ENCODE measurements at places on chromosomes 7 and 10.

DNA sequence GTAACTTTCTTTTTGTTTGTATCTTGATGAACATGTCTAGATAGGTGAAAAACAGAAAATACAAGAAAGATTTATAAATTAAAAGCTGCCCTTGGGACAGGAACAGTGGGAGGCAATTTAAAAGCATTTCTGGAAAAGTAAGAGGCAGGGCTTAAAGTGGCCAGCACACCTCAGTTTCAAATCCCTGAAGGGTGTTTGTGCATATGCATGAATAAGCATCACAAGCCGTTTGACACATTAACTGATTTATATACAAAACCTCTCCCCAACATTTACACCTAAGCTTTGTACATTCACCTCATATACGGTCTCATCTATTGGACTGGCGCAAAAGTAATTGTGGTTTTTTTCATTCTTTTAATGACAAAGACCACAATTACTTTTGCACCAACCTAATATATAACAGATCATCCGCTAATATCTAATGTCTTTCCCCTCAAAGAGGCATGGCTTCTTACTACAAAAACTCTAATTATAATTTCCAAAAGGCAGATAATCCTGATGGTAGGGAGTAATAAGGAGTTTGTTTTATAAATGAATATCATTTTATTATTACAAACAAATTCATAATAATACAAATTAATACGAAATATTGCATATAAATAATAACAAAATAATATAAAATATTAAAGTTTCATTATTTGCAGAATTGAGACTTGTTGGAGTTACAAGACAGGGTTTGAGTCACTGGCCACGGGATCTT lies 48.3 kb downstream of the LRGUK start:
- no peak for DNase-seq

DNA sequence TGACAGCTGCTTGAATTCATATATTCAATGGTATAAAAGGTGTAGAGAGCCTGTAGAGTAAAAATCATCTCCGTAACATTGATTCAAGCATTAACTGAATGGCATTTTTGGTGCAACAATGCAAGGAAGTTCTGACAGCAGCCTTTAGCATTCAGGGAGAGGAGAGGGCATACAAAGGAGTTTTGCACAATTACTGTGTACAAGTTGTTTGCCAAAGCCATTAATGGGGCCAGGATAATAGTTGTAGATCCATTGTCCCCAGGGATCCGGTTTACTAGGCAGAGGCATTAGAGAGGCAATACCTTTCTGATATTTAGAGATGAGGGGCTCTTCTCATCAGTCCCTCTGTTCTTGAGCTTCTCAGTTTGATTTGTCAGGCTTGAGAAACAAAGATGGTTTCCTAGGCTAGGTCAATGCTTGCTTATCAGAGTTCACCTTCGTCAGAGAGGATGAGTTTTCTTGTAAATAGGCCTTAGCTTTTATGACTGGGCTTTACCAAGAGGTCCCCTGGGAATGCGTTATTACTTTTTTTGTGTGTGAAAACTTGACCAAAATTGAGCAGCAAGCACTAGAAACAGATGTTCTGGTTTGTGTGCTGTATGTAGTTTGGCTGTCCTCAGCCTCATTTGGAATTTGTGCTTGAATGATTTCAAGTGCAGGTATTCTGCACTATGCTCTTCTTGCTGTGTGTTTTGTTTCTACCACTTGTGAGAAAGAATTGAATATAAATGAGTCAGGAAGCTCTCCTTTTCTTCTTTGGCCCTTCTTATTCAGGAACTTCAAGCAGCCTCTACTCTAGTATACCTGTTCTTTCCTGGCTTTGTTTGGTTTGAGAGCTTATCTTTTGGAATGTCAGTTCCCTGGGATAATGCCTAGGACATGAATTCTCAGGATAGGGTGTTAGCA lies 32.0 kb downstream of the SND1 start:
- no peak for DNase-seq

DNA sequence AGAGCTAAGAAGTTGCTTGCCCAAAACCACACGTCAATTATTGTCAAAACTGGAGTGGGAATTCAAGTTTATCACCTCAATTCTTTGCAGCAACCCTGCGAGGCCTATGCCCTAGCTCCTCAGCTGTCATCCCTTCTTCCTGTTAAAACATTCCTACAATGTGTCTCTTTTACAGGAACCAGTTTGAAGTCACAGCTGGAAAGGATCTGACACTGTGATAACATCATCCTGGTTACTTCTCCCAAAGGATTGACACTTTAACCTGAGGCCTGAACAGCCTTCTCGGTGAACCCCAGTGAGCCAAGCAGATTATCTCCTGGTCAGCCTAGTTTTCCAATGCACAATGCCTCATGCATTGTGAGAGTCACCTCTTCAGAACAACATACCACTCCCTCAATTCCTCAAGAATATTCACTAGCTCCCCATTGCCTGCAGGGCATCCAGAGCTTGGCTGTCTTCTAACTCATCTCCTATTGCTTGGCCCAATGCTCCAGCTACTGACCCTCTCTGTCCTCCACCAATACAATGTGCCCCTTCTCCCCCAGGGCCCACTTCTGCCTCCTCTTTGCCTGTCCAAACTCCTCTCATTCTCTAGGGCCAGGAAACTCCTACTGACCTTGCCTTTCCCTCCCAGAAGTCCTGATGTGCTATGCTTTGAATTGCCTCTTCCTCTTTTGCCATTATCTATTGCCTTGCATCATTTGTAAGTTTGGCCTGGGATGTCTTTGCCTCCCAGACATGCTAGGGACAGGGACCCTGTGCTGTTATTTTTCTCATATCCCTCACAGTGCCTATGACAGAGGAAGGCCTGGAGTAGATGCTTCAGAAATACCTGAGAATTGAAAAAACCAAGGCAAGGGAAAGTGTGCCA lies 10.4 kb upstream of the DLG5 start:
- no peak for DNase-seq

DNA sequence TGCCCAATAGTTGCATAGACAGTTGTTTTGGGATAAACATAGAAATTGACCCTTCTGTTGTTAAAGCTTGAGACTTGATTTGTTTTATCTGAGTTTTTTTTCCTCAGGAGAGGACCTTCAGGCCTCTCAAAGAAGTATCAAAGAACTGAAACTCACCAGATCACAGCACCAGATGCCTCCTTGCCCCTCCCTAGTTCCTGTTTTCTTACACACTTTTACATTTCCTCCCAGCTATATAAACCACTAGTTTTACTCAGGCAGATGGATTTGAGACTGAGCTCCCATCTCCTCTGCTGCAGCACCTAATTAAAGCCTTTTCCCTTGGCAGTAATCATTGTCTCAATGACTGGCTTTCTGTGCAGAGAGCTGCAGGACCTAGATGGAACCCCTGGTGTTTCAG lies 150.6 kb upstream of the NRG3 start:
- no peak for DNase-seq

DNA sequence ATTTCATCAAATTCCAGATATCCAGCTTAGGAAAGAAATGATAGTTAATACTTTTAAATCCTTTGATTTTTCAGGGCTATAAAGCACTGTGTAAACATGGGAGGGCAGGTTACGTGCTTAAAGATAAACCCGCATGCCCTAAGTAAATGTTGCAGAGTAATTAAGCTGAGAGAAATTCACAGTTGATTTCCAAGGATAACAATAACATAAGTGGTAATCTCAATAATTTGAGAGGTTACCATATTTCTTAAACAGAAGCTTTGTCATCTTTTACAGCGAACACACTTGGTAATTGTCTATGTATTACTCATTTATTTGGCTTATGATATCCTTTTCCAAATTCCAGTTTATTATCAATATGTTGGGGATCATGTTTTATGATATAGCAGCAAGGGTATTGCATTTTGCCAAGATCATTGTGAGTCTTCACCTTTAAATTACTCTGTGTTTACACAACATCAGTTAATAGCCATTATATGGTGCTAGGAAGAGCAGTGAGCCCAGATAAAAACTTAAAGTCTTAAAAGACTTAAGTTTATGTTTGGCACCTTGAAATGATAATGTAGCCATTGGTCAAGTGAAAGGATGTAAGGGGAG lies 15.4 kb downstream of the MGAM start:
- DNase-seq: no peak

GRCh38 chr10:102646610-102647442 lies 2.5 kb downstream of the TRIM8 start:
- no peak for DNase-seq

DNA sequence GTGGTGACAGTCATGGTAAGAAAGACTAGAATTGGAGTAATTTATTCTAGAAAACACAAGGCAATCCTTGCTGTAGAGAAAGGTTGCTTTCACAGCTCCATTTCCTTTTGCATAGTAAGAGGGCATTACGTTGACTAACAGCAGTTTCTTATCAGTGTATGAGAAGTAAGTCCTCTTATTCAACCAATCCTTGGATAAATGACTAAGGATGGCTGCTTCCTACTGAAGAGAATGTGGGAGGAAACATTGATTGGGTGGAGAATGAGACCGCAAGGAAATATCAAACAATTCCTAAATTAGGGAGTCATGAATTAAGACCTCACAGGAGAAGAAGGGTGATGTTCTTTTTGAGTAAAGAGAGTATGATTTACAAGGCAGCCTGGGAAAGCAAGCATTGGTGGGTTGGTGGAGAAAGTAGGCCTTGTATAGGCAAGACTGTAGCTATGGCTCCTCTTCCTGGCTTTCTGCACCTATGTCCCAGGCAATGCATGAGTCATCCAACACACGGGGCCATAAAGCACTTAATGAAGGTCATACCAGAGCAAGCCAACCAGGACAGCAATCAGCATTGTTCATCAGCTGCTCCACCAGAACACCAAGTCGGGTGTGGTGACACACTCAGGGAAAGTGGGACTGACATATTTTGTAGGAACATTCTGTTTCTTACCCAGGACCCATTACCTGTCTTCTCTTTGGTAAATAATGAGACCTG lies 5.6 kb downstream of the MGAM start:
- no peak for DNase-seq

- DNase-seq: no peak
Observed at GRCh38 chr10:4109469-4109868, 324.5 kb upstream of the KLF6 start.

- no peak for DNase-seq
Observed at GRCh38 chr7:144487901-144488300, 84.4 kb upstream of the NOBOX start.

GRCh38 chr10:80324891-80325364 lies 31.6 kb downstream of the DYDC1 start:
- DNase-seq: no peak

DNA sequence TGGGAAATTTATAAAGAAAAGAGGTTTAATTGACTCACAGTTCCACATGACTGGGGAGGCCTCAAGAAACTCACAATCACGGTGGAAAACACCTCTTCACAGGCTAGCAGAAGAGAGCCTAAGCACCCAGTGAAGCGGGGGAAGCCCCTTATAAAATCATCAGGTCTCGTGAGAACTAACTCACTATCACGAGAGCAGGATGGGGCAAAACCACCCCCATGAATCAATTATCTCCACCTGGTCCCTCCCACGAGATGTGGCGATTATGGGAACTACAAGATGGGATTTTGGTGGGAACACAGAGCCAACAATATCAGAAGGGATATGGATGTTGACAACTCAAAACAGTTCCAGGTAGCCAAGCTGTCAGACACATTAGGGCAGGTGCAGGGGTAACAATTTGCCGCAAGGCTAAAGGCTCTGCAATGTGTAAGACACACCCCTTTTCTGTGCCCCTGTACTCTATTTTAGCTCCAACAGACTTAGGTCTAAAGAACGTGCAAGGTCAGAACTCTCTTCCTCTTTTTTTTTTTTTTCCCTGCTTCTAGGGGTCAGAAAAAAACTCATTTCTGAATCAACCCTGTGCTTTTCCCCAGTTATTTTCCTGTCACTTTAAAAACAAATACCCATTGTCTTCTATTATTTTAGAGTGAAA lies 30.7 kb upstream of the RBM20 start:
- no peak for DNase-seq

GRCh38 chr10:74752371-74753040 lies 73.9 kb upstream of the KAT6B start:
- no peak for DNase-seq

- no peak for DNase-seq
Observed at GRCh38 chr10:125982260-125982948, 86.0 kb downstream of the FANK1 start.

- no peak for DNase-seq
Observed at GRCh38 chr10:34702093-34702937, 112.8 kb downstream of the PARD3 start.

DNA sequence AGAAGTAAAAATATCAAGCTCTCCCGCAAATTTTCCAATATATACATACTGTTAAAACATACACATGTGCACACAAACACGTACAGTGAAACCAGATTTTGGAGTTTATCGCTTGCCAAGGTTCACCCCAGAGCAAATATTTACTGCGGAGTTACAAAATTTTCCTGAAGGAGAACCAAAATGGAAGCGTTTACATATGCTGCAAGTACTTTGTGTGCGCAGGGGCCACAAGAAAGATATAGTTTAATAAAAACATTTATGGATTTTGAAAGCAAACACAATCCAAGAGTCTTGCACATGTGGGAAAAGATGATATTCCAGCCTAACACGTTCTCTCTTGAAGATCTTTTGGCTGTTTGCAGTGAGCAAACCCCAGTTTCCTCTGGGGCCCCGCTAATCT lies 301.3 kb upstream of the NFE2L3 start:
- DNase-seq: no peak

DNA sequence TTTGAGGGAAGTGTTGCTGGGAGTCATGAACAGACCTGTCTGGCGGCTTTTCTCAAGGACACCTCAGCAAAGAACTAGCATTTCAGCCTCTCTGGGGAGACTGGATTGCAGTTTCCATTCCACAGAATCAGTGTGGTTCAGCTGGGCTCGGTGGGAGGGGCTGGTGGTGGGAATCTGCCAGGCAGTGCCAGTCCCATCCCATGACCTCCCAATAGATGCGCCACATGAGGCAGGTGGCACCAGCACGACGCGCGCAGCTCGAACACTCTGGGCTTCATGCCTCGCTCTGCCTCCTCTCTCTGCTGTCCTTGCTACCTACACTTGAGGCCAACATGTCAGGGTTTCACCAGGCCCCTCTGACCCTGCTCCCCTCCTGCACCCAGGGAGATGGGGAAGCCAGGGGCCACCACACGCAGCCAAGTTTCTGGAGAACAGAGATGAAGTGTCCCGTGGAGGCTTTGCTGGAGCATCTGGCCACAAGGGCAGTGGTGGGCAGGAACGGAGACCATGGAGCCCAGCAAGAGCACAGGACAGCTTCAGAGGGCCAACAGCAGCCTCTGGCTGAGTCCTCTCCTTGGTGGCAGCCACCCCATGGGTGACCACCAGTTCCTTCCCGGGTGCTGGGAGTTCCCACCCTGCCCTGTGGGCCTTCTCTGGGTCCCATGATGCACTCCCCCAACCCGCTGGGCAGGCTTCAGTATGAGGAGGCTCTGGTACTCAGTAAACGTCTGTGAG lies 2.3 kb downstream of the NACAD start:
- DNase-seq: no peak

- no peak for DNase-seq
Observed at GRCh38 chr7:115352375-115352774, 430.5 kb downstream of the MDFIC start.

Measured in stimulated activated CD8-positive, alpha-beta memory T cell treated with anti-CD3 and anti-CD28 coated beads, Interleukin-4, amount 100 ng/mL, for 24 hours (primary cell).